ENCODE measurements at places on chromosomes 3 and 15. TPM values are rescaled to one million over a fixed set of nuclear protein-coding genes. Genes with fewer than 3 reads are reported as not detected.

Gene INAFM2
- total RNA-seq: 23.9 TPM

Gene RAD51
- 10.9 TPM for total RNA-seq

Gene KNL1
- 27.0 TPM for total RNA-seq

Gene TLR9
- not detected for total RNA-seq

Gene PLS1
- total RNA-seq: 24.8 TPM

Gene GOLGA8T
- total RNA-seq: 0.06 TPM

Gene PPARG
- 2.6 TPM for total RNA-seq

Gene HHLA2
- total RNA-seq: not detected

Gene LRRIQ4
- total RNA-seq: not detected

Gene CCR1
- 0.27 TPM for total RNA-seq
